ENCODE measurements at places on chromosomes 16 and 17. TPM values are rescaled to one million over a fixed set of nuclear protein-coding genes. Genes with fewer than 3 reads are reported as not detected.
A peak's percentile ranks its signal among the peaks of the same experiment; 100 is the strongest.

DNA sequence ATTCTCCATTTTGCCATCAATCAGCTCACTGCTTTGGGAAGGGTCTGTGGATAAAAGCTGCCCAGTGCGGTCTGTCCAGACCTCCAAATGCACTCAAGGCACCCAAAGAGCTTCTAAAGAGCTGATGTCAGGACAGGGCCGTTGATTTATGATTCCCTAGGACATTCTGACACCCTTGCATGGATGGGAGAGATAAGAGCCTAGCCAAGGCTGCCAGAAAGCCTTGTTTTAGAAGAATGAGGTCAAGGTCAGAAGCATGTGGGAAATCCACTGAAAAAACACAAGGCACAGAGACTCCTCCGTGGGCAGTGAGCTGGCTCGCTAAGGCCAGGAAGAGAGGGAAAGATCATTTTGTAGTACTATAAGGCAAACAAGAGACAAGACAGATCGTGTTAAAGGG is 214.0 kb downstream of the CDH11 start:
- no peak for DNase-seq

DNA sequence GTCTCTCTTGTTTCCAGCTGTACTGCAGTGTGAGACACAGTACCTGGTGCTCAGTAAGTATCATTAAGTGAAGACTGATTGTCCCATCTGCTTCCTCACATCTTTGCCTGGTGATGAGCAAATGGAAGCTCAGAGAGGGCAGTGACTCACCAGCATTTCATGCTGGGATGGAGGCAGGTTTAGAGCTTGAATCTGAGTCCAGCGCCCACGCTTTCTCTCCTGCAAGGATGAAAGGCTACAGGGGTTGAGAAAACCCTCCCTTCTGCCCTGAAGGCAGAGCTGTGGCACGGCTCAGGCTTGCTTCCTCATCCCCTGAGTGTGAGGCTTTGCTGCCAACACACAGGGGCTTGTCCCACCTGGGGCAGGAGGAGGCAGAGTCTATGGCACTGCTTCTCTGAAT is 1.5 kb upstream of the RNF112 start:
- DNase-seq, result peak; percentile 80

DNA sequence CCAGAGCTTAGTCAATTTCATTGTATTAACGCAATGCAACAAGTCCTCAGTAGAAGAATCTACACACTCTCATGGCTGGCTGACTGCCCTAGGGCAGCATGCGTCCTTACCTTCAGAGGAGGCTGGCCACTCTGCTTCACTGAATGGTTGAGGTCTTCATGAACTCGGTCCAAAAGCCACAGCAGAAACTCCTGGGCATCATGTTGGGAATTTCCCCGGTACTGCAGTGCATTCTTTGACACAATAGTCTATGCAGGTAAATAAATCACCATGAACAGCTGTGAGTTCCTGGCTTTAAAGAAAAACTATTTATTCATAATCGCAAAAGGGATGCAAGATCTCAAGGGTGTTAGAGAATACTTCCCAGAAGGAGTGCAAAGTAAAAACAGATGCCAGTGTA is 41.3 kb downstream of the USP31 start:
- no peak for DNase-seq

GRCh38 chr17:51279183-51279582 is 18.8 kb downstream of the UTP18 start:
- no peak for DNase-seq

GRCh38 chr16:56493815-56494214 is 26.0 kb downstream of the BBS2 start:
- DNase-seq, result no peak

GRCh38 chr16:21625026-21625425 is 25.6 kb downstream of the METTL9 start:
- no peak for DNase-seq

DNA sequence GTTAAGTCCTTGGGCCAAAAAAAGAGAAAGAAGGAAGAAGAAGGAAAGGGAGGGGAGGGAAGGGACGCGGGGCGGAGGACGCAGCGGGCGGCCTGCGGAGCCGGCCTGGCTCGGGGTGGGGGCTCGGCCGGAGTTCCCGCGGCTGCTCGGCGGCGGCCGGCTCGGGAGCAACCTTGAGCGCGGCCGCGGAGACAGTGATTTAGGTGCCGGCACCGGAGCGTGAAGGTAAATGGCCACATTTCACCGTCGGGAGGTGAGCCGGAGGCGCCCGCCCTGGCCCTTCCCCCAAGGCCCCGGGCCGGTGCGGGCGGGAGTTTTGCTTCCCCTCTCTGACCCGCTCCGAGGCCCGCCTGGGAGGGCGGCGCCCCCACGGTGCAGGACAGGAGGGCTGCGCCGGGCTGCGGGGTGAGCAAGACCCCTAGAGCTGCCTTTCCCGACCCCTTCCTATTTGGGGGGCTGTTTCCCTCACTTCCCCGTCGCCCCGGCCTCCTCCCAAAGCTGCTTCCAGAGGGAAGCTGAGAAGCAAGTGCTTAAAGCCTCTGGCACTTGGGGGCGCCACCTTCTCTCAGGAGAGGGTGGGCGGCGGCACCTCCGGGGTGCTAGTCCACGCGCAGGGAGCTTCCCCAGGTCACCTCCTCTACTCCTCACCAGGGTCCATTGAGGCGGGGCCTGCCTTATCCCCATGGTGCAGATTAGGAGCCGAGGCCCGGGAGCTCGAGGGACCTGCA is 56.5 kb downstream of the MRM1 start:
- DNase-seq, result no peak

- peak; percentile 73 for DNase-seq
These were observed 871.0 kb downstream of the CDH11 start for GRCh38 chr16:64250866-64251265.

- DNase-seq, result no peak
These were observed 37.2 kb downstream of the GNAO1 start for GRCh38 chr16:56228476-56228875.

GRCh38 chr16:87952751-87953150 is 1.5 kb downstream of the BANP start:
- DNase-seq, result no peak

GRCh38 chr17:46200197-46200596 is 7.0 kb upstream of the KANSL1 start:
- no peak for DNase-seq

DNA sequence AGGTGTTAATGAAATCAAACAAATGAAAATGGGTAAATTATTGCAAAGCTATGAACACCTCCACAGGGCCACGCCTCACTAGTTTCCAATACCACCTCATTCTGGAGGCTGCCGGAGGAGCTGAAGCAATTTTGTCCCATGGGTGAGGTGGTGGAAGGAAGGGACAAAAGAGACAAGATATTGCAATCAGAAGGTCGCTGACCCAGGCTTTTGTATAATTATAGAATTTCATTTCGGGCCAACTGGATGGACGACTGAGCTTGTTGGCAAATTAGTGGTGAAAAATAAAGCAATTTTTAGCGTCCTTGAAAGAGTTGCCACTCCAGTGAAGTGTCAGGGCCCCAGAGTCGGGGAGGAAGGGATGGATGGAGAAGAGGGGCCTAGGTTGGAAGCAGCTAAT is 147.9 kb downstream of the CYLD start:
- DNase-seq, result no peak

GRCh38 chr16:57473176-57473840 is 10.8 kb downstream of the POLR2C start:
- no peak for DNase-seq

GRCh38 chr16:1106659-1107058 is 10.6 kb upstream of the C1QTNF8 start:
- no peak for DNase-seq

- no peak for DNase-seq
These were observed 14.4 kb downstream of the GUCY2D start for GRCh38 chr17:8016632-8017424.

GRCh38 chr17:27760069-27760885 is 40.1 kb downstream of the NOS2 start:
- DNase-seq, result peak; percentile 34

DNA sequence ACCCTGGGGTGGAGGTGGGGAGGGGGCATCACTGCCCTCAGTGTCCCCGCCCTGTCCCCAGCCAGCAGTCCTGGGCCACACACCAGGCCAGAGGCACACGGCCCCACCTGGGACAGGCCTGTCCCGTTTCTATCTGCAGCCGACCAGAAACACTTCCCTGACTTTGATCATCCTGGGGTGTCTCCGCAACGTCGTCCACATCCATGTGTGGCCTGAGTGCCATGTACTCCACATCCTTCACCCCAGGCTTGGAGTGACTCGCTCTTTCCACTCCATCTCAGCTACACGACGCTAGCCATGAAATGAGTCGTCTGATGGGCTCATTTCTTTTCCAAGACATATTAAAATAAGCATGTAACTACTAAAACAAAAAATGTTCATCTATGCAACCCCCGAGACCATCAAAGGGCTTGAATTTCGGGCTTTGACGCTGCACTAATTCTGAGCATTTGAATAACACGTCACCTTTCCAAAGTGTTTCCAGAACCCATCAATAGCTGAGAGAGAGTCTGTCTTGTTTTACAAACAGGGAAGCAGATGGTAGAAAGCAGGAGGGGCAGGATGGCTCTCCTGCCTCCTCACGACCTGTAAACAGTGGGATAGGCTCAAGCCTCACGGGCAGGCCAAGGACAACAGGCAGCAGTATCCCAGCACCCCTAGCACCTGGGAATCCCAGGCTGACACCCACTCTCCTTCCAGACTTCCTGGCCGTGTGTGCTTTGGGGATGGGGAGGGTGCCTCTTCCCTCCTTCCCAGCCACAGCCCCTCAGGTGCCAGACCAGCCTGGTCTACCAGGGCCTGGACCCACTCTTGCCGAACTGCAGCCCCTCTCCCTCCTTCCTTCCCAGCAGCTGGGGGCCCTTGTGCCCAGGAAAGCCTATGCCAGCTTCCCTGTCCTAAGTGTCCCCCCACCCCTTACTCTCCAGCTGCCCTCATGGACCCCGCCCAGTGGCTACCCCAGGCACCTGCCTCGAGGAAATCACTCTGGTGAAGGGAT is 20.0 kb upstream of the RASD1 start:
- DNase-seq, result peak; percentile 78

- DNase-seq, result no peak
These were observed 2.5 kb upstream of the AKAP10 start for GRCh38 chr17:19979917-19980770.

DNA sequence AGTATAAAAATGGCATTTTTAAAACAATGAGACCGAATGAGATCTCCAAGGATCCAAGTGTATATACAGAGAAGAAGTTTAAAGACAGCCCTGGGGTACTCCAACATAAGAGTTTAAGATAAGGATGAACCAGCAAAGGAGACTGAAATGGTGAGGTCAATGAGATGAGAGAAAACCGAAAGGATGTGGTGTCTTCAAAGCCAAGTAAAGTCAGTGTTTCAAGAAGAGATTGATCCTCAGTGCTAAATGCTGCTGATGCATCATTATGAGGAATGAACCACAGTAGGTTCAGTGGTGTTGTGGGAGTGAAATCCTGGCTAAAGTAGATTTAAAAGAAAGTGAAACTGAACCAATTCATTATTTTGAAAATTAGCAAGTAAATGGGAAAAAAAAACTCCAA is 38.1 kb upstream of the NLK start:
- DNase-seq, result no peak

- no peak for DNase-seq
These were observed 98.7 kb upstream of the SDK2 start for GRCh38 chr17:73742948-73743381.

DNA sequence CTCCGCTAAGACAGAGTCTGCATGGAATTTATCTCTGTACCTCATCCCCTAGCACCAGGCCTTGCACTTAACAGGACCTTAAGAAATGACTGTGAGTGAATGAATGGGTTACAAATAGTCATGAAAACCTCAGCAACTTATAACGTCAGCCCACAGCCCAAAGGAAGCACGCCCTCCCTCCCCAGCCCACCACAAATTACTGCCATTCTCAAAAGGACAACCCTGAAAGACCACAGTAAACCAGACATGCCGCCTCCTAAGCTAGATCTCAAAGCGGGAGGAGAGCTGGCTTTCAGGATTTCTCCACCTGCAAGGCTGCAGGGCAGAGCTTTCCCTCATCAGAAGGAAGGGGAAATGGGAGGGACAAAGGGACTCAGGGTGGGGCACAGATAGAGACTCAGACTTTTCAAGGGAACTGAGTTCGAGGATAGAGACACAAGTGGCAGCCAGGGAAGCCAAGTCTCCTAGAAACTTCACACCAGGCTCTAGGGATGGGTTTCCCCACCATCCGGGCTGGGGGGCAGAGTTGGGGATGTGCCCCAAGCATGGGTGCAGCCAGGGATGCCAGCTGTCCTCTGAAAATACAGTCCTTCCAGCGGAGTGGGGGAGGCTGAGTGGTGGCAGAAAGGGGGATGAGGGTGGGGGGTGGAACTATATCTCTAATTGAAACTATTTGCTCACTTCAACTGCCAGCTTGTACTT is 56.7 kb downstream of the PLXDC1 start:
- no peak for DNase-seq

GRCh38 chr16:62545039-62545438 is 508.8 kb upstream of the CDH8 start:
- no peak for DNase-seq

GRCh38 chr16:81384006-81384405 is 60.6 kb upstream of the CMIP start:
- no peak for DNase-seq

The CHD9 gene
- 28.8 TPM for total RNA-seq

The NAGS gene
- 1.8 TPM for total RNA-seq

The KRTAP4-5 gene
- not detected for total RNA-seq

The TBC1D3I gene
- not detected for total RNA-seq

The FOXJ1 gene
- not detected for total RNA-seq

The PLA2G10 gene
- total RNA-seq, result not detected

The CDH3 gene
- under 0.01 TPM for total RNA-seq

The JPH3 gene
- not detected for total RNA-seq

The SLC7A5 gene
- 27.3 TPM for total RNA-seq

The SLC35G6 gene
- not detected for total RNA-seq

The TUBB3 gene
- total RNA-seq, result 237 TPM

The TEX19 gene
- not detected for total RNA-seq

The PPY gene
- not detected for total RNA-seq

The CA4 gene
- total RNA-seq, result not detected

The LDHD gene
- total RNA-seq, result 0.68 TPM

The CTF1 gene
- total RNA-seq, result 0.39 TPM

The CD300LG gene
- total RNA-seq, result not detected

The CCL16 gene
- total RNA-seq, result not detected

The MARCHF10 gene
- 0.10 TPM for total RNA-seq

The ANKRD40CL gene
- not detected for total RNA-seq

The VWA3A gene
- not detected for total RNA-seq

Data from RPMI7951 (cell line).